Astrocyte of the spinal cord (primary cell): ENCODE measurements at places on chromosomes 5 and 9.

GRCh38 chr5:54313311-54314270 is 3.2 kb upstream of the ARL15 start:
- no peak for DNase-seq

DNA sequence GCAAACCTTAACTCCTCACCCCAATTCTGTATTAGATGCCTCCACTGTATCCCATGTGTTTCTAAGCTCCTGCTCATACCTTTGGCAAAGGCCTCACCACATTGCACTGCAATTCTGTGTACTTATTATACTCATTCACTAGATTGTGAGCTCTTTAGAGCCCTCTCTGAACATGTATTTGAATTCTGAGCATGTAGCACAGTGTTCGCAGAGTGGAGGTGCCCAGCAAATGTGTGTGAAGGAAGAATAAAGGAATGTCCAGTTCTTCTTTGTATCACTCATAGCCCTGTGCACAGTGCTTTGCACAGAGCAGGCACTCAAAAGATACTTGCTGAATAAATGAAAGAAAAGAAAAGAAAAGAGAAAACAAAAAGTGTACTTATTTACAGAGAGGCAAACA is 301.1 kb upstream of the EFNA5 start:
- no peak for DNase-seq

- no peak for DNase-seq
These were observed 290.0 kb upstream of the PIK3R1 start for GRCh38 chr5:67925511-67925910.

DNA sequence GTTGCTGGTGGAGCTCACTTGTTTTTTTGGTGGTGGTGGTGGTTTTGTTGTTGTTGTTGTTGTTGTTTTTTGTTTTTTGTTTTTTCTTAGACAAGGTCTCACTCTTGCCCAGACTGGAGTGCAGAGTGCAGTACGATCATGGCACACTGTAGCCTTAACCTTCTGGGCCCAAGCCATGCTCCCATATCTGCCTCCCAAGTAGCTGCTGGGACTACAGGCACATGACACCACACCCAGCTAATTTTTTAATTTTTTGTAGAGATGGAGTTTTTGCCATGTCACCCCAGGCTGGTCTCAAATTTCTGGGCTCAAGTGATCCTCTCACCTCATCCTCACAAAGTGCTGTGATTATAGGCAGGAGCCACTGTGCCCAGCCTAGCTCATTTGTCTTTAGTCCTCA is 53.5 kb downstream of the NUP214 start:
- no peak for DNase-seq

DNA sequence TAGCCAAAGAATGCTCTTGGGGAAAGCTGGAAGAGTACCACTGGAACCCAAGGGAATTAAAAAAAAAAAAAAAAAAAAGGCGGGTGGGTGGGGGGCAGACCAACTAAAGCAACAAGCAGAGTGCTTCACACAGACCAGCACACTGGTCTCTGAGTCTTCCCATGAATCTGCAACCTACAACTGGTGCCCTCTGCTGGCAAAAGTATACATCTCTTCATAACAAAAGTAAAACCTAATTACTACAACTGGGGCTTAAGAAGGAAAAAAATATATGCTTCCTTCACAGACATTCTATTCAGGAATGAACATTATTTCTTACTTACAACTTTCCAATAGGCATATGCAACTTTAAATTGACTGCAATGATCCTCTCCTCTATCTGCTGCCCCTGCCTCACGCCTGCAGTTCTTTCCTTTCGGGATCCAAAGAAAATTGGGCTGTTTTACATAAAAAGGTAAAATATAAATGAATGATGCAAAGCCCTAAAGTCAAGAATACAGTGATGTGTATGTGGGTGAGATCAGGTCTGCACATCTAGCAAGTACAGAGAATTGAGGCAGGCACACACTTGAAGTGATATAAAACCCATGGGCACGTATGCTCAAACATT is 7.2 kb upstream of the KLHL3 start:
- DNase-seq: peak; percentile 81

DNA sequence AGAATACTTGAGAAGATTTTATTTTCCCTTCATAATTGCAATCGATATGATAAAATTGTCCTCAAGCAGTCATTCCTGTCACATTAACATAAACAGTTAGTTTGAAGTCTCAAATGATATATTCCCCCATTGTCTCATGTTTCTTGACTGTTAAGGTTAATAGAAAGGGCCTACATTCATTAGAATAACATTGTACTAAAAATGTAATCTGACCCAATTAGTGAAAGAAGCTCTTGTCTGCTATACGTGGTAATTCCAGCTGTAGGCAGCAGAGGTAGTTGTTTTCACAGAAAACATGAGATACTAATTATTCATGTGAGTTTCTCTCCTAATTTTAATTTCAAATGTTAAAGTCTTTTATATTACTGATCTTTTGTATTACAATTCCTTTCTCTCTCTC is 25.9 kb upstream of the AP3B1 start:
- DNase-seq: peak; percentile 45

GRCh38 chr9:130886981-130887380 is 9.6 kb downstream of the QRFP start:
- DNase-seq: no peak

- no peak for DNase-seq
These were observed 89.3 kb downstream of the NTRK2 start for GRCh38 chr9:84758817-84759216.

- DNase-seq: no peak
These were observed 405.9 kb downstream of the TLE4 start for GRCh38 chr9:79977510-79978197.

GRCh38 chr9:28264368-28264767 is 691.1 kb upstream of the C9orf72 start:
- peak; percentile 14 for DNase-seq

DNA sequence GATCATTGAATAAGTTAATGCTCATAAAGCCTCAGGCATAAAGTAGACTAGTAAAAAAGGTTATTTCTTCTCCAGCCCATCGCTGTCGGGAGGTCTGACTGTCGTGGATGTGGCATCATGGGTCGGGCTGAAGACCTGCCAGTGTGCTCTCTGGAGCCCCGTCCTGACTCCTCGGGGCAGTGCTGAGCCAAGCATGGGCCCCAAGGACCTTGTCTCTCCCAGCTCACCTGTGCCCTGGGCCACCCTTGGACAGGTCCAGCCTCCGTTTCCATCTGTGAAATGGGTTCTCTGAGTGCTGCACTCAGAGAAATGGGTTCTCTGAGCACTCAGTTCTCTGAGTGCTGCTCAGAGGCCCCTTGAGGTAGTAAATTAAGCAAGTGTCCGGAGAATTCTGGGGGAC is 269.0 kb downstream of the GADD45G start:
- no peak for DNase-seq

DNA sequence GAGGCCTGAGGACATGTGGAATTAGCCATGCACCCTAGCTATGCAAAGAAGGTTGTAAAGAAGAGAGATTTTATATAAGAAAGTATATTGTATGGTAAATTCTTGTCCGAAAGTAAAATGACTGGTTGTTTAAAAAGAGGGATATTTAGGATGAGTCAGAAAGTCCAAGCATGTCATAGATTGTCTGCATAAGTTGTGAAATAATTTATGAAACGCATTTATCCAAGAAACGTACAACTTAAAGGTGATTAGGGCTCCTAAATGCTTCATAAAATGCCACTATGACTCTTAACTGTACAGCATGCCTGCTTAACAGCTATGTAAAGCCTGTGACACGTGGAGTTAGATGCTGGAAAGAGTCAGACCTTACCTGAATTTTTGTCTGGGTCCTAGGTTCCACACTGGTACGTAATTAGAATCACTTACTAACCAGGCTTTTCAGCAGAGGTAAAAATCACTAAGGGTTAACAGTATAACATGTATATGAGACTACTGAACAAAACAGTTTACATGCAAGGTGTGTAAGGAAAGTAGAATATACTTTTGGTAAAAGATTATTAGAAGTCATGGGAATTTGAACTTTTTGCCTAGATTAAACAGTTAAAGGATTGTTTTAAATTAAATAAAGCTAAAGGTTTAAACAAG is 37.0 kb upstream of the ARL15 start:
- no peak for DNase-seq

DNA sequence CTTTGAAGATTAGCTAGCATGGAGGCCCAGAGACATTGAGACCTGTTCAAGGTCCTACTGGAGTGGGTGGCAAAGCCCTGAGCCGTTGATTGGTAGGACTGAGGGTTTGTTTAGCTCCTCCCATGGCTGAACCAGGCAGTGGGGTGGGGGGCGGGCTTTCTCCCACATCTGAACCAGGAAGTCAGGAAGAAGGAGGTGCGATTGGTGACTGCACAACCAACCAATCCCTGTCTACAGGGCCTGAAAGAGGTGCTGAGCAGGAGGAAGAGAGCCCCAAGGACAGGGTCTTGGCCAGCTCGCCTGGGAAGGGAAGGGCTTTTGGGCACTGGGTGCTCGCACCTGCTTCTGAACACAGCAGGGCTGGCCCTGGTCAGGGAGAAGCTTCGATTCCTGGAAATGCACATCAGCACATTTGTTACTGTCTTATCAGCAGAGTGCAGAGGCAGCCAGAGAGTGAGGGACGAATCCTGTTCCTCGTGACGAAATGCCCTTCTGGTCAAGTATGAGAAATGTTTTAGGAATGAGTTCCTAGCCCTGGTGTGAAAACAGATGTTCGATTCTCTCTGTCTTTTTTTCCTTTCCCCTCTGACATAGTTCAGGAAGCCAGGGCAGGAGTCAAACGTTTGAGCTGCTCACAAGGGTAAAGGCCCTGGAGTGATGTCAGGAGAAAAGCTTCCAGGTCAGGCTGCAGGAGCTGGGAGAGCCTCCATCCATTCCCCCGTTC is 294.8 kb upstream of the KLF4 start:
- peak; percentile 17 for DNase-seq

DNA sequence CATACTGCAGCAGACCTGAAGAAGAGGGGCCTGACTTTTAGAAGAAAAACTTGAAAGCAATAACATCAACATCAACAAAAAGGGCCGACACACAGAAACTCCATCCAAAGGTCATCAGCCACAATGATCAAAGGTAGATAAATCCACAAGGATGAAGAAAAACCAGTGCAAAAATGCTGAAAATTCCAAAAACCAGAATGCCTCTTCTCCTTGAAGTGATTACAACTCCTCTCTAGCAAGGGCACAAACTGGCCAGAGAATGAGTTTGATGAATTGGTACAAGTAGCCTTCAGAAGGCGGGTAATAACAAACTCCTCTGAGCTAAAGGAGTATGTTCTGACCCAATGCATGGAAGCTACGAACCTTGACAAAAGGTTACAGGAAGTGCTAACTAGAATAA is 186.2 kb upstream of the RAI14 start:
- no peak for DNase-seq

DNA sequence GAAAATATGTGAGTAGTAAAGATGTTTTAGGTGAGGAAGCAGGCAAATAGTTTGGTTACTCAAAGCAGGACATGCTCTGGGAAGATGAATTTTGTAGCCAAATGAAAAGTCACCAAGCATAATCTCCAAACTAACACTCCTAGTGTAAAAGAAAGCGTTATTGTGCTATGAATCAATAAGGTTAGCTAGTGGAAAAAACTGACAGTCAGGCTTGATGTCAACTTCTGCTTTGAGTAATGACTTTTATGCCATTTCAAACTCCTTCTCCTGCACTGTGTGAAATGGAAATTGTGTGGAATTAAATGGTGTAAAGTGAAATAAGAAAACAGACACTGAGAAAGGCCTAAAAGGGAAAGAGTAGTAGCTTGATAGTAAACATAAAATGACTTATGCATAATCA is 637.2 kb upstream of the DMAC1 start:
- DNase-seq: no peak

- no peak for DNase-seq
These were observed 133.4 kb downstream of the ADAMTS19 start for GRCh38 chr5:129593525-129593924.

GRCh38 chr9:125536776-125537175 is 170.2 kb downstream of the MAPKAP1 start:
- no peak for DNase-seq

- no peak for DNase-seq
These were observed 173.4 kb upstream of the STK32A start for GRCh38 chr5:147061431-147061830.

DNA sequence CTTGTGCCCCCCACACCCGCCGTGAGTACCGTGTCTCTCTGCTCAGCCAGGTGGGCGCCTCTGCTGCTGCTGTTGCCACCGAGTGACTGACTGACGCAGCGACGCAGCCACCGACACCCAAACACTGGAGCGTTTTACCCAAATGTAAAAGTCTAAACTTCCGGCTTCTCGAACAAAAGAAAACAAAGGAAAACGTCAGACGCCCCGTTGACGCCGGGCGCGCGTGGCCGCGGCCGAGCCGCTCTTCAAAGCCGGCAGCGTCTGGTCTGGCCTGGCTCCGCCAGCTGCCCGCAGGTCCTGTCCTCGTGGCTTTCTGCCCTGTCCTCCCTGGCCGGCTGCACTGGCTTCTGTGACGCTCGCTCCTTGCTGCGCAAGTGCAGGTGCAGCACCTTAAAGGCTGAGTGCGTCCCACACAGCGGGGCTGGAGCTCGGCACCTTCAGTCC is 41.4 kb upstream of the CLPTM1L start:
- DNase-seq: peak; percentile 10
